ENCODE measurements at places on chromosomes 1 and 21. TPM values are rescaled to one million over a fixed set of nuclear protein-coding genes. Genes with fewer than 3 reads are reported as not detected.

Gene CLDN17
- not detected for polyA plus RNA-seq

Gene TMEM201
- polyA plus RNA-seq = 11.6 TPM

Gene PKLR
- 1.5 TPM for polyA plus RNA-seq

Gene IFNLR1
- 6.2 TPM for polyA plus RNA-seq

Gene RIMS3
- 8.7 TPM for polyA plus RNA-seq

Measured in GM23338 (cell line).